T follicular helper cell (primary cell): ENCODE measurements at places on chromosomes 2 and 18.

- no peak for DNase-seq
Measured at GRCh38 chr2:201448061-201448460, 3.2 kb downstream of the TRAK2 start.

- DNase-seq, result no peak
Measured at GRCh38 chr2:19787134-19787533, 114.6 kb downstream of the TTC32 start.

- no peak for DNase-seq
Measured at GRCh38 chr18:28831908-28832307, 655.0 kb upstream of the CDH2 start.

- DNase-seq, result no peak
Measured at GRCh38 chr2:3447789-3448317, 68.4 kb downstream of the TRAPPC12 start.

GRCh38 chr2:152050915-152051314 is 47.9 kb downstream of the CACNB4 start:
- no peak for DNase-seq

DNA sequence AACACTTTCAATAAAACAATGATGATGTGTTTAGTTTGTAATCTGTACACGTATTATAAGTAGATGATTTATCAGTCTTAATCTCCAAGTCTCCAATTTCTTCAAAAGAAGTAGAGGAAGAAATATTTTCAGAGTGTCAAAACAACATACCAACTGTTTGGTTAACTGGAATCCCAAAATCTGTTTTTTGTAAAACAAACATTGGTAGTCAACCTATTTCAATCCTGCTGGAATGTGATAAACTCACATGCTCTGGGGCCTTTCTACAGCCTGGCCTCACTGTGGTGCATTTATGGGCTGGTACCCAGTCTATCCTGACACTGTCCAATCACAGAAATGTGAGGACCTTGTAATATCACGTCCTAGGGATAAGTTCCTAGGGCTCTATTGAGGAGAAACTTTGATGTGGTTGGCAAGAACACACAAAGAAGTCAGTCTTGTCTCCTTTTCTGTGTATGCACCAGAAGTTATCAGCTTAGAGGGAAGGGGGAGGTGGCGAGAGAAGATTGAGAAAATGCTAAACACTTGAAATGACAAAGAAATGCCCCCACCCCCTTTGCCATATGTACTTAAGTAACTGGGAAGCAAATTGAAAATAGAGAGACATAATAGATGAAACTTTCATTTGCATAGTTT is 47.2 kb downstream of the PRKRA start:
- no peak for DNase-seq

GRCh38 chr2:225177098-225177497 is 134.8 kb upstream of the DOCK10 start:
- no peak for DNase-seq

DNA sequence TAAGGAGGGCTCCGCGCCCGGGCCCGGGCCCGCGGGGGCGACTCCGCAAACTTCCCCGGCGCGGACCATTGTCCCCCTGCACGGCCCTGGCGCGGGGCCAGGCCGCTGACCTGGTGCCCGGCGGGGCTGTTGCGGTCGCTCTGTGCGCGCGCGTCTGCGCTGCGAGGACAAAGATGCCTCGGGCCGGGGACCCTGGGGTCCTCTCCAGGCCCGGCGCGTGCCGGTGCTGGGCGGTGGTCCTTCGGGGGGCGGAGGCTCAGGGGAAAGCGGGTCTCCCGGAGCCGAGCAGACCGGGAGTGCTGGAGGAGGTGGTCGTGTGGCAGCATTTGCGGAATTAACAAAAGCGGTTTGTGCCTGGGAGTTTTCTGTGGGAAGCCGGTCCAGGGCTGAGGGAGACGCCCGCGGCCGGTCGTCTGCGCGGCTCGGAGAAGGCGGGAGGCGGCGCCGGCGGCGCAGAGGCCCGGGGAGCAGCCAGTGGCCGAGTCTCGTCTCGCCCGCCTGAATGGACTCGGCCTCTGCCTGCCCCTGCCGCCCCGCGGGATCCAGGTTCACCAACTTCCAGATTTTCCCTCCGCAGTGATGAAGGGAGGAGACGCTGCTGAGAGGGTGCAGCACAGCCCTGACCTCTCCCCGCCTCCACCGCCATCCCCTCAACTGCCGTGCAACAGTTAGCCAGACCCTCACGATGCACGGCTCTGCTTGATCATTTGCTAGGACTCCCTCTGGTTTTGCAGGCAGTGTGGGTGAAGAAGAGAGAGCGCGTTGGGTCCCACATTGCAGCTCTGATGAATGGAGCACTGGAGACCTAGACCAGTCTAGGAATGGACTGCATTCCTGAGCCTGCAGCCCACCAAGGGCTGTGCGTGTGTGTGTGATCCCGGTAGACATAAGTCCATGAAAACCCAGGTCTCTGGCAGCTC is 705 bp downstream of the EFR3B start:
- DNase-seq, result no peak

DNA sequence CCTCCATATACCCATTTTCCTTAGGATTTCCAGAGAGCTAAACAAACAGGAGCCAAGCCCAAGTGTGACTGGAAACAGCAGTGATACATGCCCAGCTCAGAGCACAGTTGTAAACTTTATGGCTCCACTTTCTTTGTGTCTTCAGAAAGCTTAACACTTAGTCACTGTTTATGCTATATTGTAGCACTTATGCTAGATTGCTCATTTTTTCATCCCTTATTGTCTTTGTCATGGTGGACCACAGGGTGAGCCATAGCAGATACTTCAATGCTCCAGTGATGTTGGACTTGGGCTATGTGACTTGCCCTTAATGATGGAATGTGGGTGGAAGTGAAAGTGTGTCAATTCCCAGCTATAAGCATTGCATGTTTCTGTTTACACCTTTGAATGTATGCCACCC is 401.6 kb downstream of the METTL4 start:
- no peak for DNase-seq
